Progenitor cell of endocrine pancreas (in vitro differentiated cells): ENCODE measurements at places on chromosomes 12 and 14.

- DNase-seq = no peak
These were observed 115.3 kb downstream of the ALG10B start for GRCh38 chr12:38431921-38432320.

DNA sequence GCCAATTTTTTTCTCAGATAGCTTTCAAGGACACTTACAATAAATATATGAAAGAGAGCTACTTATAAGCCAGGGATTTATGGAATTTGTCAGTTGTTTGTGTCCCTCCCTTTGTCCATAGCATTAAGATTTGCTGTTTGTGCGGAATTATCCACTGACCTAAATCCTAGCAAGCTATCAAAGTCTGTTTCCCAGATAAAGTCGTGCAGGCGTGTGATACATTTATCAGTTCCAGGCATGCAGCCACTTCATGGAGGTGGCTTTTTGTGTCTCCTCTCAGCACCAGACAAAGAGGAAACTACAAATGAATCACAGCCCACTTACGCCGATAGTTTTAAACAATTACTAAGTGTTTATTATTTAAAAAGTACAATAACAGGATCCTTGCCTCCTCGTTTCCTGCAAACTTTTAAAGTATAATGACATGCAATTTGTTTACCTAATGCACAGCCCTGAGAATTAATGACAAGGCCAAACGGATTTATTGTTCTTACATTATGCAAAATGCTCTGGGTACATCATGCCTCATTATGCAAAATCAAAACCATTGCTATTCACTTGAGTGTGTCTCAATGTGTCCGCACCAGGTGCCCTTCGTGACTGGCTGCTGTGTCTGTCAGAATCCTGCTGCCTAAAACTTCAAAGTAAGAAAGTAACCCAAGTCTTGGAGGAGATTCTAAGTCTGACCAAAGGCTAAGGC, 423.2 kb downstream of the GLT1D1 start:
- no peak for DNase-seq

DNA sequence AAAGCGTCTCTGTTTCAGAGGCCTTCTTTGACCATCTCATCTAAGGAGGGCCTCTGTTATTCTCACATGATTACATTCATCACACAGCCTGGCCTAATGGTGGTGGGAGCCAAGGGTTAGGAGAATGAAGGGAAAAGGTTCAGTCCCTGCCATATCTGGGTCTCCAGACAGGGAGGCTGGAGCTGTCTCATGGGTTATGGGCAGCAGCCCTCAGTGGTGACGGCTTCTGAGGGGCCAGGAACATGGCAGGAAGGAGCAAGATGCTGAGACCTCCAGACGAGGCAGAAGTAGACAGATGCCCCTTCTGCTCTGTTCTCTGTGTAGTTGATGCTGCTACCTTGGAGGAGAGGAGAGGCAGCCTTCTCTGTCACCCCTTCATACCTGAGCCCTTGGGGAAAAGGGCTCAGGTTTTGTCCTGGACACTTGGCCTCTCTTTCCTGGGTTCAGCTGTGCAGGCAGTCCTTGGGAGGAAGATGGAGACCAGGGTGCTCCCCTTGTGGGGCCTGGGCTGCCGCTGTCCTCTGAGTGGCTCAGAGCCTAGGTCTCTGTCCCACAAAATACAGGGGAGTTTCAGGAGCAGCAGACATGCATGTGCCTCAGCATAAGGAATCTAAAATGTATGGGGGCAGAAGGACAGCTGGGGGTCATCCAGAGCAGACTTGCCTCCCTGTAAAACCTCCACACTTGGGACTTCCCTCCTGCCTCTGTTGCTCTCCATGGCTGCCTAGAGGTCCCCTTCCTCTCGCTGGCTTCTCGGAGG, 3.6 kb downstream of the IFI27L2 start:
- DNase-seq = no peak

DNA sequence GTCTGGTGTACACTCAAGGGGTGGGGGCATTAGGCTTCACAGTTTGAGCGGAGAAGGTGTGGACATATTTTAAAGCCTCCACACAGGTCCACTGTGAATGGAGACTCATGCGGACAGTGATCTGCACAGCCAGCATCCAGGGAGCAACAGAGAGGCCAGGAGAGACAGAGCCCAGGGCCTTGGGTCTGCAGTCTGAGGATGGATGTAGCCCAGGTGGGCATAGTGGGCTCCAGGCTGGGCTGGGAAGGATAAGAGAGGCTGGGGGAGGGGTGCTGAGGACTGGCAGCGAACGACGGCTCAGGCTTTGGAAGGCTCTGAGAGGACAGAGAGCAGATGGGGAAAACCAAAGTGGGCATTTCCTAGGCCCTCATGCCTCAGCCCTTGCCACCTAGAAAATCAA, 128.8 kb downstream of the PAPOLA start:
- DNase-seq = no peak

GRCh38 chr12:118706437-118706836, 274.9 kb upstream of the SRRM4 start:
- DNase-seq = no peak

GRCh38 chr14:63180011-63180410, 24.2 kb upstream of the RHOJ start:
- DNase-seq = no peak

DNA sequence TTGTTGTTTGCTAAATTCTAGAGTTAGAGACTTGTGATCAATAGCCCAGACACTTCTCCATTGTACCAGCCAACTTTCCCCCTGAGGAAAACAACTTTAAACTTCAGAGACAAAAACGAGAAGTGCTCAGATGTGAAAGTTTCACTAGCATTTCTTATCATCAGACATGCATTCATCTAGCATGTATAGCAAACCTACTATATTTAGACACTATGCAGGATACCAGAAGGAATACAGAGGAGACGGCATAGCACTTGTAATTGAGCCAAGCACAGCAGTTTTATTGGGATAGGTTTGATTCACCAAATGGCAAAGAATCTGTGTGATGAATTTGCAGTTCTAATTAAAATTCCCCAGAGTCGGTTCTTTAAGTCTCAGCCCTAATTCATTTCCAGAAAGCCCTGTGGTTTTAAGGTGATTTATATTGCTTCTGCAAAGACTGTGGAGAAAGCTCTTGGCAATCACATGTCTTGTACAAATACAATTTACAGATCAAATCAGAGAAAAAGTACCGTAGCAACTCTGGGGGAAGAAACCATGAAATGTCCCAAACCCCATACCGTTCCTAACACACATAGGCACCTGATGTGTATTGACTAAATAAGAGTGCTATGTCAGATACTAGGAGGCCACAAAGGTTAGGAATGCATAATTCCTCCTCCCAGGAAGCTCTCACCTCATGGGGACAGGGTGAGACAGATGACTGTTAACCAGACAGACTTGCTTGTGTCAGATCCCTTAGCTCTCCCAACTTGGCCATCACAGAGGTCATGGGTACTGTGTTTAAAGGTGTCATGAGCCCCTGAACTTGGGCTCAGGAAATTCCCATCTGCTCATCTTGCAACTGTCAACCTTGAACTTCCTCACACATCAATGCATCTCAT, 69.6 kb upstream of the KRAS start:
- no peak for DNase-seq

DNA sequence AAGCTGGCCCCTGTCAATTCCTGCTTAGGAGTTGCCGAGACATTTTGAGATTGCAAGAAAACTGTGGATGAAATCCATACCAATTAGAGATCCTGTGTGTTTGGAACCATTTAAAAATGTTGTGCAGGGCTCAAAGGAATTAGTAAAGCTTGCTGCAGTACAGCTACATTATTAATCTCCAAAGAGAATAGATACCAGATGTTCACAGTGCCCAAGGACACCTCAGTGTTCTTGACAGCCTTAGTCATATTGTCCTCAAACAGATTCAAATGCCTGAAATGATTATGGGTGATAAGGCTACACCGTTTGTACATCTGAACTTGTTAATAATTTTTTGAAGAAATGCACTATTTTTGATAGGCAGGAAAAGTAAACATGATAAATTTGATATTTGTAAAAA, 164.6 kb downstream of the MSRB3 start:
- DNase-seq = no peak

DNA sequence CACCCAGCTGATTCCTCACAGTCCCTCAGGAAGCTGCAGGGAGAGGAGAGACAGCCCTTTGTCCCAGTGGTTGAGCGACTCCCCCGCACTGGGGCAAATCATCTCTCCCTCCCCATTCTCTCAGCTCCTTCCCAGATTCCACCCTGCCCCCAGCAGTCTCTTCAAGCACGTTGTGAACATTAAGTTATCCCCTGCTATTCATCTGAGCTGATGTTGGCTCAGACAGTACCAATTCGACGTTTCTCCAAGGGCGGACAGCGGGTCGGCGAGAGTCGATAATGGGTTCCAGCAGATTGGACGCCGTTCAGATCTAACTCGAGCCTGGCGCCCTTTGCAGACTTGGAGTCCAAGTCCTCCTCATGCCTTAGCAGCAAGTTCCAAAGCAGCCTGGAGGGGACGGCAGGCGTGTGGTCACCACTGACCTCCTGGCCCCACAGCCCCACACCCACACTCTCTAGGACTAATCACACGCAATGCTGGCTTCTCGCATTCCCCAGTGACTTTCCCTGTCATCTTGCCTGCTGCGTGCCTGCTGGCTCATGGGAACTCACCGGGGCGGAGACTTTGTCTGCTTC, 245.9 kb downstream of the CHST11 start:
- DNase-seq = no peak

- DNase-seq = no peak
These were observed 138.5 kb upstream of the NOS1 start for GRCh38 chr12:117499759-117500485.

- DNase-seq = no peak
These were observed 107.9 kb upstream of the PLEKHA5 start for GRCh38 chr12:19021646-19022045.

DNA sequence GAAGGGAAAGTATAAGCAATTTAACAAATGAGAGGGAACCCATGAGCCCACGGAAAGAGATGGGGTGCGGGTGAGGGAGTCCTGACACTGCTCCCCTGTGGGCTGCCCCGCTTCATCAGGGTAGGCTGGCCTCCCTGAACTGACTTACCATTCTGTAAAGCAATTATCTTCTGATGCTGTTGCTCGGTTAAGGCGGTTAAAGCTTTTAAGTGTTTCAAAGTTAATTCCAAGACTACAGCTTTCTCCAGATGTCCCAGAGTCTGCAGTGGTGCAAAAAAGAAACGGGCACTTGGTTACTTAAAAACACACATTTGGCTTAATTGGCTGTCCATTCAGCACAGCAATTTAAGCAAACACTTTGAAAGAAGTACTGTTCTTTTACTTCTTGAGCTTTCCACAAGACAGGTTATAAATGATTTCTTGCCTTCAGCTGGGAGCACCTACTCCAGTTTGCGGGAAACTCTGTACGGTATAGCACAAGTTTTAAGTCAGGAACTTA, 1.3 kb downstream of the BHLHE41 start:
- no peak for DNase-seq

DNA sequence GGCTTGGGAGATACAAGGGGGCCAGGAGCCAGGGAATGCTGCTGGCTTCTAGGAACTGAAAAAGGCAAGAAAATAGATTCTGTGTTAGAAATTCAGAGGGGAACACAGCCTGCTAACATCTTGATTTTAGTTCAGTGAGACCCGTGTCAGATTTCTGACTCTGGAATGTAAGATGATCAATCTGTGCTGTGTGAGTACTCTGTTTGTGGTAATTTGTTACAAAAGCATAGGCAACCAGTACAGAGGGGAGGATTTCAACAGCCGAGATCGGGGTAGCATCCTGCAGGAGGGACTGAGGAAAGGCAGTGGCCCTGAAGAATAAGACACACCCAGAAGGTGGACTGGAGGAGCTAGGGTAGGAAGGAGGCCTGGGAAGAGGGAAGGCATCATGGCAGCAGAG, 410.0 kb upstream of the CCDC196 start:
- no peak for DNase-seq

DNA sequence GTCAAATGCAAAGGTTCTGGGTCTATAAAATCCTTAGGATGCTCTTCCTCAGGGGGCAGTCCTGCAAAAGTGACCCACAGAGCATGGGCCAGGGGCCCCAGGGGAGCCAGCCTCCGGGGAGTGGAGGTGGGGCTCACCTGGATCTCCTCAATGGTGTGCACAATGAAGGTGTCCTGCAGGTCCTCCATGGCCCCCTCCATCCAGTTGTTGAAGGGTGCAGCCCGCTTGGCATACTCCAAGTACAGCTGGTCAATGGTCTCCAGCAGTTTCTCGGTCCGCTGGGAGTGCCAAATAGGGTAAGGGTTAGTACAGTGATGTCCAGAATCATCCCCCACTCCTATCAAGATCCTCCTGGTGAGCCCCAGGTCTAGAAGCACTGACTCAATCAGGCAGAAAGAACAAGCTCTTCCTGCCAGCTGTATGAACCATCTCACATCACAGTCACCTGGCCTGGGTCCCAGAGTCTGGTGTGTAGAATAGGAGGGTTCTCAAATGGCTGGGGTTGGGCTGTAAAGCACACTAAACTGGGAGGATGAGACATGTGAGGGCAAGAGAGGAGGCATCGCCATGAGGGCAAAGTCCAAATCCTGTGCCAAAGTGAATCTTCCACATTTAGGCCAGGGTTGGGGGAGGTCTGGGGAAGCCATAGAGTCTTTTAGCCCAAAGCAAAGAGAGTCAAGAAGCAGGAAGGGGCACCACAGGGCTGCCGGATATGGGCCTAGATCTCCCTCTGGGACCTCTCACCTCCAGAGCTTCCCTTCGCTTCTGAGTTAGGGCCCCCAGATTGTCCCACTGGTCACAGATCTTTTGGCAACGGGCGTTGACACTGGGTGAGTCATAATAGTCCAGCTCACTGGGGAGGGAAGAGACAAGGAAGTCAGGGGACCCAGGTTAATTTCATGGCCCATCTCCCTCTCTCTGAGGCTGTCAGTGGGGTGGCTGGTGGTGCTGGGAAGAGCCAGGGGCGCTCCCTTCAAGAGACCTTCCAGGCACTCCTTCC, 91.5 kb upstream of the ZFP36L1 start:
- DNase-seq = no peak

DNA sequence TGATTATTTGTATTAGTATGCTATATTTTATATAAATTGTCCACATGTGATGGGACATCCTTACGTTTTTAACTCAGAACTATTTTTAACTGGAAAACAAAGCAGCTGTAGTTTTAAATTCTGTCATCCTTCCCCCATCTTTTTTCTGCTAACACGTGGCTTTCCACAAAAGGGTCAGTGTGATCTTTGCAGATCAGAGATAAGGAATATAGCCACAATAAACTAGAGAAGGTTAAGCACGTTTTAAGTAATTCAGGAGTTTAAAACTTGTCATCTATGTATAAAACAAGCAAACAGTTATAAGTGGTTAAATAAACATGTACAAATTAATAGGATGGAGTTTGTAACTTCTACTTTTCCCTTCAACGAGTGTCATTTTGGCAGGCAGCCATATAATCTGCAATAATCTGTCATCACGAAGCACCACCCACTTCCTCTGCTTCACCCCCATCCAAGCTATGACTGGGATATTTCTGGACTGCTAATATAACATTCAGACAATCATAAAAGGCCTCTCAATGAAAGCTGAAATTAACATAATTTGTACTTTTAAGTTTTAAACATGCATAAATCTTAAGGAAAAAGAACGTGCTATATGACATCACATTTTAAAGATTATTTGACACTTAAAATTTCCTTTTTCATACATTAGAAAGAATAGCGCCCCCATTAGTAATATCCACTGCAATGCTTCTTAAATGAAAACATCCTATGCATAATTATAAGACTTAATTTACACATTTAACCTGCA, 15.3 kb downstream of the TAOK3 start:
- no peak for DNase-seq

GRCh38 chr12:65414526-65414925, 136.0 kb downstream of the MSRB3 start:
- no peak for DNase-seq
